ENCODE measurements at places on chromosomes 12 and 14. TPM values are rescaled to one million over a fixed set of nuclear protein-coding genes. Genes with fewer than 3 reads are reported as not detected.

Gene MBIP
- polyA plus RNA-seq = 37.5 TPM

Gene ZFYVE21
- polyA plus RNA-seq = 86.2 TPM

Gene SOX5
- polyA plus RNA-seq = 35.8 TPM

Gene RAD51AP1
- polyA plus RNA-seq = 10.2 TPM

DNA sequence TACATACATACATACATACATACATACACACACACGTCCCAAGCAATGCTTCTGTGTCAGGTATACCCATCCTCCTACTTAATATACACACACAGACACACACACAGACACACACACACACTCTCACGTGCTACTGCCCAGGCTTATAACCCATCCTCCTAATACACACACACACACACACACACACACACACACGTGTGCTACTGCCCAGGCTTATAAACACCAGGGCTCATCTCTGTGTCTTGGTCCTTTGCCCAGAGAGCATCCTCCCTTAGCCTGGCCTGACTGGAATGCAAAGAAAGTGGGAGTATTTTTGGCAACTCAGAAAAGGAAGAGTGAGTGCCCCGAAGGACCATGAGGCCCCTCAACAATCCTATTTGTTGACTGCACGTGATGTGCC is 129.0 kb downstream of the RBM19 start:
- DNase-seq = no peak

- DNase-seq = no peak
Observed at GRCh38 chr14:102655137-102655536, 62.7 kb downstream of the RCOR1 start.

DNA sequence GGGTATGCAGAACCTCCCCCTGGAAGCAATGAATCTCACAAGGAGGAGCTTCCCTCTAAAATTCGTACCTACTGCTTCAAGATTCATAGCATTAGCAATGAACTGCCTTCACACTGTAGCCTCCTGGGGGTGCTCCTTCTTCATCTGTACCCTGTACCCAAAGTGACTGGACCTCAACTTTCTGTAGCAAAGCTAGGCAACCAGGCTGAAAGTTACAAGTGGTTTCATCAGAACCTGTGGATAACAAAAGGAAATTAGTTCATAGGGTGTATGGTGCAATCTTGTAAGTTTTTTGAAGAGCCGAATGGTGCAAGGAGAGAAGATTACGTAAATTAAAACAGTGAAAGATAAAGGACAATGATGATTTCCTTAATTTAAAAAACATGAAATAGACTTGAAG is 1541.7 kb upstream of the FLRT2 start:
- DNase-seq = no peak

DNA sequence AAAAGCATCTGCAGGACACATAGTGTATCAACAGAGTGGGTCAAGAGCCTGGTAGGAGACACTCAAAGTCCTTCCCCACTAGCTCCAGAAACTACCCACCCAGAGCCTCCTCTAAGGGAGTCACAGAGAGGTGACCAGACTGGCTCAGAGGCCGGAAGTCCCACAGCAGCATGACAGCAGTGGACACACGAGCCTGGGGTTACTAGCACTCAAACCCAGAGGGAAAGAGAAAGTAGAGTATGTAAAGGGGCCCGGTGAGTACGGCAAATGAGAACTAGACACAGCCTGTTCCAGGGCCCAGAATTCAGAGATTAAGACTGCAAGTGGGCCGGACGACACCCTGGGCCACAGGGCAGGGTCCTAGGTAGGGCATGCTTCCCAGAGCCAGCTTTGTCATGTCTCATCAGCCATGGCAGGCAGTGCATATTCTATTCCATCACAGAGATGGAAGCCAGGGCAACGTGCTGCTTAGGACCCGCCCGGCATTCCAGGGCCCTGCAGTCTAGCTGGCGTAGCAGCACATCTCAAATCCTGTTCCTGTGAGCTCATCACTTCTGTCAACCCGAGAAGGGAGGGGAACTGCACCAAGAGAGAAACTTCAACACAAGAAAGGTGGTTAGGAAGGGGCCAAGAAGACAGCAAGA is 4.2 kb downstream of the IFFO1 start:
- DNase-seq = peak; percentile 45

- no peak for DNase-seq
Observed at GRCh38 chr14:78346747-78347146, 176.6 kb downstream of the NRXN3 start.
